ENCODE measurements at places on chromosomes 5 and 9.

DNA sequence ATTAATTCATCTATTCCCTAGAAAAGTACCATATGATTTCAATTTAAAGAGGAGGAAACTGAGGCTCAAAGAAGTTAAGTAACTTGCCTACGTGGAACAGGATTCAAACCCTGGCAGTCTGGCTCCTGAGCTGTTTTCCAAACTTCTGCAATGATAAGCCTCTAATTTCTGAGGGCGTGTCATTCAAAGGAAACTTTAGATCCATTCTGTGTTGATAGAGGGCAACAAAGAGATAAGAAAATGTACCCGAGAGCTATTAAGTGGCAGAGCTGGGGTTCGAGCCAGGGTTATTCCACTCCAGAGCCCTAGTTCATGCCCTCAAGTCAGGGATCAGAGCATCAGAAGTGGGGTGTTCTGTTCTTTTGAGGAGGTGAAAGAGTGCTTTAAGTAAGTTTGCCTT lies 131.4 kb downstream of the ARL15 start:
- no peak for DNase-seq

GRCh38 chr9:92638621-92639101 lies 31.3 kb downstream of the IPPK start:
- no peak for DNase-seq

- peak; percentile 88 for DNase-seq
Observed at GRCh38 chr5:174935854-174936474, 211.6 kb downstream of the MSX2 start.

- DNase-seq, result peak; percentile 61
Observed at GRCh38 chr9:130432796-130433167, 12.0 kb upstream of the ASS1 start.

DNA sequence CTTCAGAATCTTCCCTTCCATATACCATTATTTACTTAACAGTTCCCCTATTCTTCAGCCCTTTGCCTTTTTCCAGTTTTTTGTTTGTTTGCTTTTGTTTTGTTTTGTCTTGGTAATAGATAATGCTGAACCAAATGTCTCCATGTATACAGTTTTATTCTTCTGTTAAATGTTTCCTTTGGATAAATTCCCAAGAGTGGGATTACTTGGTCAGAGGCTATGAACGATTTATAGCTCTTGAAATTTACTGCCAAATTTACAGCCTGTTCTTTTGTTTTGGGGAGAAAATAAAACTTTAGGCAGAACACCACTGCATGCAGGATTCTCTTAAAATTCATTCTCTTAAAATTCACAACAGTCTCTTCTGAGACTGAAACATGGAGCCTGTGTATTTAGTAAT lies 38.6 kb downstream of the NR4A3 start:
- DNase-seq, result no peak

- DNase-seq, result no peak
Observed at GRCh38 chr5:151243564-151243963, 9.4 kb upstream of the GM2A start.

- DNase-seq, result peak; percentile 94
Observed at GRCh38 chr9:96129747-96130146, 172.2 kb downstream of the HSD17B3 start.

GRCh38 chr5:169788168-169788567 lies 151.1 kb downstream of the DOCK2 start:
- no peak for DNase-seq

DNA sequence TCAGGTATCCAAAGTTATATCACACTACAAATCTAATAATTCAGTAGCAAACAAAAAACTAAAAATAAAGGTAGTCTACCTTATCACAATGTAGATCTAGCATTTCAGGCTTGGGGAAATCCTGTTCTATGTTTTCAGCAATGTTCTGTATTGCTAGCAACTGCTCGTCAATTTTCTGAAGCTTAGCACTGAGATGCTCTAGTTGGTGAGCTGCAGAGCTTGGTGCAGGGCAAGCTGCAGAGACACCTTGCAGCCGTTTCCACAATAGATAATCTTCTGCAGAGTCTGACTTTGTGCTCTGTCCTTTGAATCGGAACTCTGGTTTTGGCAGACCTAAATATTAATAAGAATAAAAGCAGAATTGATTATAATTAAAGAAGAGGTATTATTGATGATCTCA lies 95.5 kb downstream of the CPLANE1 start:
- DNase-seq, result no peak

GRCh38 chr5:76926329-76927105 lies 26.3 kb upstream of the CRHBP start:
- DNase-seq, result no peak

Measured in SJCRH30 (cell line).